ENCODE measurements at places on chromosomes 16 and 17.

GRCh38 chr16:89696670-89697128 is 4.8 kb downstream of the SPATA2L start:
- DNase-seq, result no peak

DNA sequence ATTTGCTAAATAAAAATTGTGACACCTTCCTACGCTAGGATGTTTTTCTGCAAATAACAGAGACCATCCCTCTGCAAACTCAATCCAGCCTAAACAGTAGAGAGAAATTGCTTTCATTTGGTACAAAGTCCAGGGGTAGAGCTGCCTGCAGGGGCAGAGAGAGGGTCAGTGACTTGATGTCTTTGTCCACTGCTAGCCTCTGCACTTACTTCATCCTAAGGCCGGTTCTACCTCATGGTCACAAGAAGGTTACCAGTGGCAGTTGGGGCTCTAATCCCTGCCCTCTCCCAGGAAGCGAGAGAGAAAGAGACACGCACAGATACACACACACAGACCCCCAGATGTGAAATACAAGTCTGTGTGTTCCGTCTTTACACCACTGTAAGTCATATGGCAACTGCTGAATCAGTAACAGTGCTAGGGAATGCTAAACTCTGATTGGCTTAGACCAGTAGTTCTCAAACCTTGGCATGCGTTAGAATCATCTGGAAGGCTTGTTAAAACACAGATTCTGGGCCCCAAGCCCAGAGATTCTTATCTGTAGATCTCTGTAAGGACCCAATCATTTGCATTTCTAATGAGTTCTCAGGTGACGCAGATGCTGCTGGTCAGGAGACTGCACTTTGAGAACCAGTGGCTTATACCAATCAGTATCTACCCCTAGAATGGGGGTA is 13.1 kb upstream of the LPCAT2 start:
- DNase-seq, result no peak

GRCh38 chr17:7293816-7294613 is 424 bp downstream of the YBX2 start:
- no peak for DNase-seq

DNA sequence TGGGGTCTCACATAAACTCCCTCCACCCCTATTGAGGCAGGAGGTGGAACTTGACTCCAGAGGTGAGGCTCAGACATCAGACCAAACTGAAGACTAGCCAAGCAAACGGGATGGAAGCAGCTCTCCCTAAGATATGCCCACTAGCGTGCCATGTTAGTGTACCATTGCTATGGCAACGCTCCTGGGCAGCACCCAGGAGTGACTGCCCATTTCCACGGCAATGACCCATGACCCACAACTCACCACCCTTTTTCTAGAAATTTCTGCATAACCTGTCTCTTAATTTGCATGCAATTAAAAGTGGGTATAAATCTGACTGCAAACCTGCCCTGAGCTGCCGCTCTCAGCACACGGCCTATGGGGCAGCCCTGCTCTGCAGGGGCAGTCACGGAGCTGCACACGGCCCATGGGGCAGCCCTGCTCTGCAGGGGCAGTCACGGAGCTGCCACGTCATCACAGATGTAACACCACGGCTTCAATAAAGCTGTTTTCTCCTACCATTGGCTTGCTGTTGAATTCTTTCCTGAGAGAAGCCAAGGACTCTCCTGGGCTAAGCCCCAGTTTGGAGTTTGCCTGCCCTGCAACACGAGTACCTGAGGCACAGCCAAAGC is 164.3 kb downstream of the RBFOX3 start:
- DNase-seq, result no peak

GRCh38 chr16:1559446-1559975 is 26.0 kb downstream of the TMEM204 start:
- no peak for DNase-seq

DNA sequence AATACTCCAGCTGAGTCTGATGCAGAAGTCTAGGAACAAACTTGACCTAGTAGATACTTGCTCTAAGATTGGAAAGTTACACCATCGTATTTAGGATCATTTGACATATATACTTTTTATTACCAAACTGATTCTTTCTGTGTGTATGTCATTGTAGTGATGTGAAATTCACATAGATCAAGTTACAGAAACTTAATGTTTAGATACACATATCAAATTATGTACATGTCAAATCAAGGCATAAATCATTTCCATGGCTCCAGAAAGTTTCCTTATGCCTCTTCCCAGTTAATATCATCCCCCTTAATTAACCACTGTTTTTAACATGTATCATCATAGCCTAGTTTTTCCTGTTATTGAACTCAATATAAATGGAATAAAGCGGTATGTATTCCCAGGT is 292.0 kb upstream of the CDH11 start:
- no peak for DNase-seq
